ENCODE measurements at places on chromosomes 3 and 15.

DNA sequence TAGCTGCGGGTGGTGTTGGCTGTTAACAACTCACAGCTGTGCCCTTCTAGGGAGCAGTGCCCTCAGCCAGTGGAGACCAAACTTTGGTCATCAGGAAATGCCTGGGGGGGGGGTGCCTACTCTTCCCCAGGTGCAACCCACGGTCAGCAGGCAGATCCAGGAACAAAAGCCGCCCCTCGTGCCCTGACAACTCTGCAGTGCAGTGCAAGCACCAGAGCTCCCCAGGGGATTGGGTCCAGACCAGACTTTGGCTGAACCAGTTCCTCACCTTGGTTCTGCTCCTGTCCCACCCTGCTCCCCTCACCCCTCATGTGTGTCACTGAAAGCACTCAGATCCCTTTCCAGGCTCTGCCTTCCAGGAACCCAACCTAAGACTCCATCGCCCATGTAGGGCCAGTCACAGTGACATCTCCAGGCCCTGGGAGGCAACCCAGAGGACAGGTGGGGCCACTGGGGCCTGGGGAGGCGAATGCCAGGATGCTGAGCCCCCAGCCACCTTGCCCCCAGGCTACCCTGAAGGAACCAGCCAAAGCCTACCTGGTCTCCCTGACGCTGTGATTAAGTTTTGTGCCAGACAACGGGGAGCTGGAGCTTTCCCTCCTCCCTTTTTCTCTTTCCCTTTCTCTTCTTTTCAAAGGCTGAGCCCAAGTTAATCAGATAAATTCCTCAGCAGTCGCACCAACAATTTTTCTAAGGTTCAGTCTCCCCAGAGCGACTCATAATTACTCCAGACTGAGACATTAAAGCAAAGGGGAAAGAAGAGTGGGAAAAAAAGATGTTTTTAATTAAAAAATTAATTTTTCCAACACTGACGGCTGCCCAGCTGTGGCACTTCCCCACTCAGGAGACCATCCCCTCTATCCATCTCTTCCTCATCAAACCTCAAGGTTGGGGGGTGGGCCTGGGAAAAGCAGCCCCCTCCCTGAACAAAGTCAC is 207.5 kb upstream of the LINGO1 start:
- no peak for DNase-seq

DNA sequence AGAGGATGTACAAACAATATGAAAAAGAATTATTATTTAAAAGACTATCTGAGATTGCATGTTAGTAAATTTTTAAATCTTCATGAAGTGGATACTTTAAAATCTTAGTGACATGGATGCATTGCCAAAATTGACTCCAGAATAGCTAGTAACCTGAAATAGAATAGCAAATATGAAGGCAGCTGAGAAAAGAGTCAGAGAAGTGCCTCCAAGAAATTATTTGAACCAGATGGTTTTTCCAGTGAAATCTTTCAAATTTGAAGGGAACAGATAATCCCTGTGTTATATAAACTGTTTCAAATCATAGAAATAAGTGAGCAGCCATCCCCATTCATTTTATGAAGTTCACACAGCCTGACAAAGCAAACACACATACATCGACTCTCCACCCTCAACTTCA is 29.6 kb downstream of the FSIP1 start:
- DNase-seq: no peak

GRCh38 chr3:23672628-23673027 is 133.1 kb upstream of the UBE2E1 start:
- DNase-seq: no peak

DNA sequence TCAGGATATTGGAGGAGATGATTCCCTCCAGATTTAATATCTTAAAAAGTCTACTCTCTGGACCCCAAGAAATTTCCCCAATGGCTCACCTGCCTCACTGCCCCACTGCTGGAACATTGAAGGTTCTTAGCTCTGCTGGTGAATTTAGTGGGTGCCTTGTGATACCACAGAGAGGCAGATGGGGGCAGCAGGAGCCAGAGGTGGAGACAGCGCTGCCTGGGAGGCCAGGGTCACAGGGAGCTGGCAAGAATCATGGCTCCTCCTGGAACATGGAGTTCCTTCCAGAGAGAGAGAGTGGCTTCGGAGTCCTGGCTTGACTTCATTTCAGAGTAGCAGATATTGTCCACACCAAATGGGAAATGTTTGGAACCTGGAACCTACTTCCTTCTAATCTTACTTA is 263.5 kb upstream of the CFAP20DC start:
- peak; percentile 69 for DNase-seq

- DNase-seq: no peak
These were observed 1.3 kb upstream of the CPEB1 start for GRCh38 chr15:82648257-82649103.

- peak; percentile 2 for DNase-seq
These were observed 270.0 kb upstream of the PEX5L start for GRCh38 chr3:180306691-180307090.

Data from iris pigment epithelial cell (primary cell).